ENCODE measurements at places on chromosomes 7 and 10.

DNA sequence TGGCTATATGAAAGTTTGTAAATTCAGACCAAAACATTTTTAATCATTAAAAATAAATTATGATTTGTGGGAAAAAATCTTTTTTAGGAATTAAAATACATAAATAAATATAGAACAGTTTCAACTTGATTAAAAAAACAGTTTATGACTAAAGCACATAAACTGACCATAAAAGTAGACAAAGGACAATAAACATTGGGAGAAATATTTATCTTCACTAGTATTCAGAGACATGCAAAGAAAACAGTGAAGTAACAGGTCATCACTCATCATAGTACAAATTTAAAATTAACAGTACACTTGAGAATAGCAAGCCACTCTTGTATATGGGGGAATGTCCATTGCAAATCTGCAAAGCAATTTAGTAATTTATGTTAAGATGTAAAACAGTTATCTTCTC is 28.0 kb upstream of the CELF2 start:
- ATAC-seq, result no peak

DNA sequence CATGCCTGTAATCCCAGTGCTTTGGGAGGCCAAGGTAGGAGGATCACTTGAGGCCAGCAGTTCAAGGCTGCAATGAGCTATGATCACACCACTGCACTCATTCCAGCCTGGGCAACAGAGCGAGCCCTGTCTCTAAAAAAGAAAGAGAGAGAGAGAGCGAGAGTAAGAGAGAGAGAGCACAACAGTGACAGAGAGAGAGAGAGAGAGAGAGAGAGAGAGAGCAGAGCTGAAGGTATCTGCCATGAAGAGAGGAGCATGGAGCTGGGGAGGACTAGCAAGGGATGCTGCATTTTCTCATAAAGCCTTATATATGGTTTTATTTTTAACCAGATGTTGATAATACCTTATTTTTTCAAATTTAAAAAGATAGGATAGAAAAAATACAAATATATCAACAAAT is 84.5 kb upstream of the RNF32 start:
- ATAC-seq, result no peak

DNA sequence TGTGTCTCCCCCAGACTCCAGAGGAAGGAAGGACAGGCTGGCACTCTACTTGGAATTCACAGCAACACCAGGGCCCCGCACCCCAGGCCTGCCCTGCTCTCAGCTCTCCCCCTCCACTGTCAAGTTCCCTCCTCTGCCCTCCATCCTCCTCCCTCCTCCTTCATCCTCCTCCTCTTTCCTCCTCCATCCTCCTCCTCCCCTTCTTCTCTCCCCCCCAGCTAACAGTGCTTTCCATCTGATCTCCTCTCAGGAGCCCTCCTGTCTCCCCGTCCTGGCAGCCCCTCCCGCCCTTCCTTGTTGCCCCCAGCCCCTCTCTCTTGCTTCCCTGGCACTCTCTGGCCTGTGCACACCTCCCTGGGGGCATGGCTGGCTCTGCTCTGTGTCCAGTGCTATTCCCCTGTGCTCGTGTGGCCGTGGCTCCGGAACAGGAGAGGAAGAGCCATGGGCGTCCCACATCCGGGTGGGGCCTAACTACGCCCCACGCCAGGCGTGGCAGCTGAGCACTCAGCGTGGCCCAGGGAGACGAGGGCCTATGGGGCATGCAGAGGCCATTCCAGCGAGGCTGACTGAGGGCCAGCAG is 64.2 kb downstream of the PWWP2B start:
- no peak for ATAC-seq

DNA sequence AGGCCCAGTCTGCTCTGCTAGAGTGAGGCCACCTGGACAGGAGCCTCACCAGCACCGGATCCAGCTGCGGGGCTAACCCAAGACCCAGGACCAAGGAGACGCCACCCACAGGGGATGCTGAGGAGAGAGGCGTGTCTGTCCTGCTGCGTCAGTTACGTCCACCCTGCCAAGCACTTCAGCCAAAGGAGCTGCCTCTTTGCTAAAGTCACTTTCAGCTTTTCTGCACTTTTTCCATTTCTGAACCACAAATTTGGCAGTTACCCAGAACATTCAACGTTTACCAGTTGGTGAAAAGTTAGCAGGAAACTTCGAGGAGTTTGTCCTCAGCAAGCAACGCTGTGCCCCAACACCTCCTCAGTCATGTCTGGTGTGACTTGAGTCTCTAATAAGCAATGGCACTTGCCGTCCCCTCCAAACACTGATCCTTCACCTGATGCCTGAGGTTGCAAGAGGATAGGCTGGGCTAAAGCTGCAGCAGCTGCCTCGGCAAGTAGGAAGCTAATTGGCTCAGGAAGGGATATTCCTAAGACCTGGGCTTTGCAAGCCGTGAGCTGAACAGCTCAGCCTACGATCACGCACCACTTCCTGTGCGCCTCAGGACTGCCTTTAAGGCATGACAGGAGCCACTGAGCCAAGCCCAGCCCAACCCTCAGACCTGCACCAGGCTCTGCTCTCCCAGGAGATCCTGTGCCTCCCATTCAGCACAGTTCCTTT is 40.1 kb downstream of the KCNH2 start:
- ATAC-seq, result peak; percentile 50

DNA sequence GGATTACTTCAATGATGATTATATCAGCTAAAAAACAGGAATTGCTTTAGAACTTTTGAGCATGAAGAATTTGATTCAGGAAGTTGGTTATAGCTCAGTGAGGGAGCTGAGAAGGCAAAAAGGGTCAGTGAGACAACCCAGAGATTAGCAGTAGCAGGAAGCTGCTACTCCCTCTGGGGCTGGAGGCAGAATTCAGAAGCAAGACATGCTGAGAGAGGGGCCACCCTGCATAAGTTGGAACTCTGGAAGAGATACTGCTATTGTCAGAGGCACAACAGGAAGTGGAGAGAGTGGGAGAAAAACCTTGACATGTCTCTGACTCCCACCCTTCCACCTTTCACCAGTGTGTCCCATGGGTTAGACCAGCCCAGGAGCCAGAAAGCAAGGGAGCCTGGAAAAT is 488.7 kb downstream of the ADRA2A start:
- ATAC-seq, result no peak
